ENCODE measurements at places on chromosomes 12 and 14.
A peak's percentile ranks its signal among the peaks of the same experiment; 100 is the strongest.

DNA sequence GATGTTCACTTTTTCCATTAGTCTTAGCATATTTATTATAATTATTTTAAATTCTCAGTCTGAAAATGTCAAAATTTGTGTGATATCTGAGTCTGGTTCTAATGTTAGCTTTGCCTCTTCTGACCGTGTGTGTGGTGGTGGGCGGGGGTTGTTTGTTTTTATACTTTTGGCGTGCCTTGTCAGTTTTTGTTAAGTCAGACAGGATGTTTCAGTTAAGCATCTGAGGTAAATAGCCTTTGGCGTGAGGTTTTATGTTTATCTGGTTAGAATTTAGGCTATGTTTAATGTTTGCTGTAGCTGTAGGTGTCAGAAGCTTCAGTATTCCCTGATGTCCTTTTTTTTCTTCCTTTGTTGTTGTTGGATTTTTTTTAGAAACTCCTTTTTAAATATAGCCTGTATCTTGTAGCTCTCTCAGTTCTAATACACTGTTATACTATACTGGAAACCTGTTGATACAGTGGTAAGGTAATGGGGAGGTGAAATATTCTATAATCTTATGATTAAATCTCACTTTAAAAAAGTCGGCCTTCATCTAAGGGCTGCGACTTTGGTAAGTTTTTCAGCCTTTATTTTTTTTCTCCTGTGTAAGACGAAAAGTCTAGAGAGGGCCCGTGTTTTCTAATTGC, 111.6 kb downstream of the SCAF11 start:
- DNase-seq: no peak

DNA sequence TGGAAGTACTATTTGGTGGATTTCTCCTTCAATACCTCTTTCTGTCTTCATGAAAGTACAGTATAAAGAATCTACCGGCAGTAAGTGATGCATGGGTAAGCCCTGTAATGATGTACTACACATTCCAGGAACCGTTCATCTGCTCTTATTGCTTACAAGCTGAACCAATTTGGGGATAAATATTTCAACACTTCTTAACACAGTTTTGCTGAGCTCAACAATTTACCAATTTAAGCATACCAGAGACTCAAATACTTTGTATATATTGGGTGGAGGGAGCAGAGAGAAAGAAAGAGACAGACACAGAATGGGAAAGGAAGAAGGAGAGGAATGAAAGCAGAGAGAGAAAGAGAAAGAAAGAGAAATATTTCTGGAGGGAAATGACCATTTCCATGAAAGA, 821.1 kb upstream of the FLRT2 start:
- DNase-seq: no peak

GRCh38 chr12:77049767-77050353, 15.5 kb downstream of the E2F7 start:
- peak; percentile 47 for DNase-seq

DNA sequence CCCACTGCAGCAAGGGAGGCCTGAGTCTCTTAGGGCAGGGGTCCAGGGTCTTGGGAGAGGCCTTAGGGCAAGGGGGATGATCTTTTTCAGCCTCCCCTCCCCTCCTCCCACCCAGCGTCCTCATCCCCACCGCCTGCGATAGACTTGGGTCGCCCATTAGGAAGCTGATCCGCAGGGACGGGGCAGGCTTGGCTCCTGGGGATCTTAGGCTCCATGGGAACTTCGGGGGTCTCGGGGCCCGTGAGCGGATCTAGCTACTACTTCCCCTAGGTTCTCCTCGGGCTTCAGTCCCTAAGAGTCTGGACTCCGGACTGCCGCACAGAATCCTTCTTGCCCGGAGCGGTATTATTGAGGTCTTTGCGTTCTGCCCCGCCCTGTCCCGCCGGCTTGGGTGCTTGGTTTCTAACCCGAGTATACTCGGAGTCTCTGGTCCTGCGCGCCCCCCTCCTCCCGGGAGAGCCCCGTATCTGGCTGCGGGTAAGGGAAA, 2.2 kb upstream of the PTHLH start:
- no peak for DNase-seq

DNA sequence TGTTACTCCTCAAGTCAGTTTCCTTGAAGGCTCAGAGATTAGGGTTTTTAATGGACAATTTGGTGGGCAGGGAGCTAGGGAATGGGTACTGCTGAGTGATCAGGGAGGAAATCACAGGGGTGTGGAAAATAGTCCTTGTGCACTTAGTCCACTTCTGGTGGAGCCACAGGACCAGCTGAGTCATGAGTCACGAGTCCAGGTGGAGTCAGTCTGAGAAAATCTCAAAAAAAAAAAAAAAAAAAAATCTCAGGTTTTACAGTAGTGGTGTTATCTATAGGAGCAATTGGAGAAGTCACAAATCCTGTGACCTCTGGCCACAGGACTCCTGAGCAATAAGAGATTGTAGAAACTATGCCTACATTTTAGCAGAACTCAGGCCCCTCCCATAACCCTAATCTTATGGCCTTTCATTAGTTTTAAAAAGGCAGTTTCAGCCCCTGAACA, 28.2 kb upstream of the AMN1 start:
- peak; percentile 90 for DNase-seq

GRCh38 chr12:121267822-121268221, 28.7 kb downstream of the CAMKK2 start:
- DNase-seq: no peak

DNA sequence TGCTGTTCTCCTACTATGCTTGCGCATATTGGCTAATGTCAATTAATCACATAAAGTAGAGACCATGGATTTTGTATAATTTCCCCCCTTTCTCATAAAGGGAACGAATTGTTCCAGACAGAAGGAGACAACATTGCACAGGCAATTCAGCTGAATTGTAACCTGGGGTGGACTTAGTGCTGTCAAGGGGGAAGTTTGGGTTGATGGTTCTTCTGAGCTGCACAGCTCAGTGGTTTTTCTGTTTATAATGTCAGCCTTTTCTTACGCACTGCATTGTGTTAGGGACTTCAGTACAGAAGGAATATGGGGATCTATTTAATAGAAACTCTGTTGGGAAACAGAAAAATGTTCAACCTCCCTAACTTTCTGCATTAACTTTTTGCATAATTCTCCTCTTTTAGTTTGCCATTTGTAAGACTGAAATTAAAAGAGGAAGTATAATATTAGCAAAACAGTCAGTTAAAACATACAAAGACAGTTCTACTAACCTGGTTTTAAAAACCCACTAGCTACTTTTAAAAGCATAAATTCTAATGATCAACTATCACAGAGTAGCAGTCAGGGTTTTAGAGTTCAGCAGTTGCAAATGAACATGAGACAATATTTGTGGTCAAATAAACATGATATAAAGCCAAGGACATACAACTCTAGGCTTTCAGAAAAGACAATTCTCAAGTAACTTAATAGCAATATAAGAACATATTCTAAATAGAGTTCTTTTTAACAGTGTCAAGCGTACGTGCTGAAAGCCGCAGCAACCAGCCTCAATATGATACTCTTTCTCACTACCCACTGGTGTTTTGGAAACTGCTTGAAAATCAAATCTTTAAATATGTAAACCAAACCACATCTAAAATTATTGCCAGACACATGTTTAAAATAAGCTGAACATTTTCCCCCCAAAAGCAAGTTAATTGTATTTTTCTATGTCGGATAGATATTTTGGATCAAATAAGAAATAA, 393.0 kb downstream of the FSCB start:
- no peak for DNase-seq

DNA sequence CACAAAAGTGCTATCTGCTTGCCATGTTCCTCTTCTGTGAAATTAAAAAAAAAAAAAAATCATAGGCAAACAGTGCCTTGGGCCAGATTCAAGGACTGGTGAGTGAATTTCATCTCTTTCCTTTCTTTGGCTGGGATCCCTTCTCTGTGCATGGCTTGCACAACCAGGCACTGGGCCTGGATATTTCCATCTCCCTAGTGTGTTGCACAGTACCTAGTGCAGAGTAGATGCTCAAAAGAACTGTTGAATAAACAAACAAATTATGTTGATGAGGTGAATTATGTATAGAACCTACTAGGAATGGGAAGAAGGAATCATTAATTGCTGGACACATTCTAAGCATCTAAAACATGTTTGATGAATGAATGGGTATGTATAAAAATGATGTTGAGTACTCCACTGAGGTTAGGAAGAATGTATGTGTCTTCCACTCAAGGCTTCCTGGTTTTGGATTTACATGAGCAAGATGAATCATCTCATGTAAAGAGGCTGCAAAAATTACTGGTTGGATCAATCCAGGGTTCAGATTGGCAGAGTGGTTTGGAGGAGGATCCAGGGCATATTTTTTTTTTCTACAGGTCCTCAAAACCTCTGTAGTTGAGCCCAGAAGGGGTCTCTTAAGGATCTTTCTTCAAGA, 93.2 kb downstream of the EMP1 start:
- no peak for DNase-seq

GRCh38 chr12:1533602-1534304, 60.6 kb downstream of the FBXL14 start:
- no peak for DNase-seq

GRCh38 chr12:119528241-119528640, 65.3 kb upstream of the TMEM233 start:
- no peak for DNase-seq

GRCh38 chr12:25412735-25413134, 140.3 kb downstream of the LMNTD1 start:
- no peak for DNase-seq

DNA sequence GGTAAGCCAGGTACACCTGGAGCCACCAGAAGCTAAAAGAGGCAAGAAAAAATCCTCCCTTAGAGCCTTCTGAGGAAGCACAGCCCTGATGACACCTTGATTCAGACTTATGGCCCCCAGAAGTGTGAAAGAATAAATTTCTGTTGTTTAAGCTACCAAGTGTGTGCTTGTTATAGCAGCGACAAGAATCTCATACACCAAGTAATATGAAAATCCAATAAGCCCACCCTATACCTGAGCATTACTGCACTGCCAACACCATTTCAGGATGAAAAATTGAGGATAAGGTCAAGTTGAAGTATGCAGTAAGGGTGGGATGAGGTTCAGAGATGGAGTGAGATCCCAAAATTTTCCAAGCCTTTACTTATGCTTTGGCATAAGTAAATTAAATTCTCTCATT, 163.6 kb upstream of the CCDC196 start:
- DNase-seq: no peak

- no peak for DNase-seq
Measured at GRCh38 chr14:104352493-104353220, 214.3 kb downstream of the KIF26A start.

GRCh38 chr12:94327809-94328208, 131.9 kb downstream of the CEP83 start:
- no peak for DNase-seq

GRCh38 chr12:109449845-109450532, 27.1 kb downstream of the KCTD10 start:
- DNase-seq: peak; percentile 4

DNA sequence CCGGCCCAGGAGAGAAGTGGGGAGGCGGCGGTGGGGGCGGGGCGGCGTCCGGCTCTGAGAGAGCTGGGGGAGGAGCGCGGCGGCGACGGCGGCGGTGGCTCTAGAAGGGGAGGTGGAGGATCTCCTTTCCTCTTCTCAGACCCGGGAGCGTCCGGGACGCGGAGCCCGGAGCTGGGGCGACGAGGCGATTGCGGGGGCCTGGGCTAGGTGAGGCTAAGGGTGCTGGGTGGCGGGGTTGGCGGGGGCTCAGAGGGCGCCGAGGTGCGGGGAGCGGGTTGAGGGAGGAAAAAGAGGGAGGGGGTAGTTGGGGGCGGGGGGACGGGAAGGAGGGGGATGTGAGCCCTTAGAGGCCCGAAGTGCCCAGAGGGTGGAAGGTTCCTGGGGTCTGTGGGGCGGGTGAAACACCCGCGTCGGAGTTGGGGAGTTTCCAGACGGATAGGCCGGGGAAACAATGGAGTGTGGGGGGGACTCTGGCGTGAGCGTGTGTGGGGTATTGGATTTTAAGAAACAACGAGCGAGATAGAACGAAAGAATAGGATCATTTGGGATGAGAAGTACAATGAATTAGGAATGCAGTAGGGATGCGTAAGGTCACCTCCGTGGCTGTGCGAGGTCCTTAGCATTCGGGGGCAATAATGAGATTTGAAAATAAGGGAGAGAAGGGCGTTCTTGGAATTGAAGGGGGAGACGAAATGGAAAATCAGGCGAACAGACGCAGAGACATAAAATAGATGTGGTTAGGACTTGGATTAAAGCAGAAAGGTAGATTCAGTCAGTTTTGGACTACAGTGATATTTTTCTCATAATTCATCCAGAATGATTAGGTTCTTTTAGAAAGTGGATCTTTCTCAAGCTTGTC, at the start of gene SPATS2:
SPATS2 (plus strand) TSS at position 82 of the 859 bp plus-strand sequence. CDS start 93,551 bp downstream, outside the sequence.
- DNase-seq: peak; percentile 82

GRCh38 chr12:11811008-11811407, 161.5 kb downstream of the ETV6 start:
- no peak for DNase-seq

DNA sequence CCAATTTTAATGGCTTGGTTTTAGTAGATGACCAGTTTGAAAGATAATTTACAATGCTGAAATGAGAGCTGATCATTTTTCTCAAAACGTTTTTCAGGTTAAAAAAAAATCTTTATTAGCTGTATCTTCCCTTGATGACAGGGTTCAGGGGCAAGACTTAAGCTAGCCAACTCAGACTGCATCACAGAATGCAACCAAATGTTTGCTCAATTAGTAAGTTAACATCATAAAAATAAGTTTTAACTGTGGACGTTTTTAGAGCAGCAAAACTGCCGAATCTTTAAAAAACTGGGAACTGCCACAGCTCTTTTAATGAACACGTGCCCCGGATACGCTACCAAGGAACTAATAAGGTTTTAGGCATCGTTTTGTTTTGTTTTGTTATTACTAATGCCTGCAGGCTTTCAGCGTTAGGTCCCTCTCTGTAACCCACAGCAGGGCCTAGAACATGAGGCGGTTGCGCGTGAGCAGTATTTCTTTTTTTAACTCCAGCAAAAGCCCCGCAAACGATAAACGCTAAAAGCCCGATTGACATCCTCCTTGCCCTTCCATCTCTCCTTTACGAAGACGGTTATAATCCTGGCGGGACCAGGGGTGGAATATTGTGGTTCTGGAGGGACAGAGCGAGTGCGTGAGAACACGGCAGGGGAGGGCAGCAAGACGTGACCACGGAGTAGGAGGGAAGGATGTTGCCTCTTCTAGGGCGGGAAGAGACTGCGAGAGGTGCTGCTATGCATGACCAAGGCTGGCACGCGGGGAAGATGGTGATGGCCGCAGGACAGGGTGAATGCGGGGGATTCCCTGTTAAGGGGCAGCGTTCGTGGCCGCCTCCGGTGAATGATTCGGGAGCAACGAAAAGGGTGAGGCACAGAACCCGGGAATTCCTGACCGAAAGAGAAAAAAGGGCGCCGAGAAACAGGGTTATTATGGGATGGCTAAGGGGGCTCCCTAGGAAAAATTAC, 652 bp downstream of the SUPT16H start:
- peak; percentile 25 for DNase-seq

GRCh38 chr14:53663709-53664108, 292.9 kb downstream of the BMP4 start:
- DNase-seq: peak; percentile 5

GRCh38 chr12:89731089-89731488, 22.5 kb upstream of the ATP2B1 start:
- peak; percentile 17 for DNase-seq

DNA sequence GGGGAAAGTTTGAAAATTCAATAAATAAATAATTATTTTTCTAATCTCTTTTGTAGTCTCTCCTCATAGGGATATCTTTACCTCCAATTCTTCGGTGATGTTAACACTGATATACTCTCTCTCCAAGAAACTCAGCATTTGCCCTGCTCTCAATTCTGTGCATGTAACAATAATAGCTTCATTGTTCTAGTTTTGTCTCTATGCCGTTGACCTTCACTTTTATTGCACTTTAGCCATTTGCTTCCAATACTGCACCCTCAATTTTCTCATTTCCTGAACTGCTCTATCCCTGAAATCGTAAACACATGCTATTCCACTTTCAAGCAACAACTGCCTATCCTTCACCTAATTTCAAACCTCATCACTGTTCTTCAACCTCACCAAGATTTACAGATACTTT, 645.0 kb downstream of the C12orf50 start:
- no peak for DNase-seq
